Spleen (tissue), 13 donors: ENCODE measurements at places on chromosomes 12 and 14. TPM values are rescaled to one million over a fixed set of nuclear protein-coding genes. Genes with fewer than 3 reads are reported as not detected.

The DEGS2 gene
- total RNA-seq = 3.2 TPM

The TOMM20L gene
- not detected for total RNA-seq

The NEMF gene
- total RNA-seq = 173 TPM

The RIN3 gene
- 114 TPM for total RNA-seq

The SMCO2 gene
- not detected for total RNA-seq

The MANSC1 gene
- 24.2 TPM for total RNA-seq

The PLXNC1 gene
- 71.8 TPM for total RNA-seq

The SOCS2 gene
- total RNA-seq = 9.7 TPM

The OVCH1 gene
- total RNA-seq = 1.6 TPM

The CHGA gene
- total RNA-seq = not detected

The IL31 gene
- not detected for total RNA-seq

The IQSEC3 gene
- 0.37 TPM for total RNA-seq

The SERPINA12 gene
- total RNA-seq = not detected

The OLR1 gene
- 1.4 TPM for total RNA-seq

The OR6C76 gene
- total RNA-seq = not detected

The TULP3 gene
- total RNA-seq = 12.4 TPM

The PLA2G1B gene
- 1.4 TPM for total RNA-seq

The MAP1LC3B2 gene
- 1.4 TPM for total RNA-seq

The ZBTB42 gene
- total RNA-seq = 8.1 TPM

The B3GNT4 gene
- not detected for total RNA-seq

The PGF gene
- 2.2 TPM for total RNA-seq

The SPTLC2 gene
- 79.7 TPM for total RNA-seq

The KCNK10 gene
- total RNA-seq = not detected

The MYBPC1 gene
- 0.27 TPM for total RNA-seq

The C14orf39 gene
- total RNA-seq = not detected
